ENCODE measurements at places on chromosomes 7 and 10. TPM values are rescaled to one million over a fixed set of nuclear protein-coding genes. Genes with fewer than 3 reads are reported as not detected.

The KNDC1 gene
- total RNA-seq = 3.2 TPM

GRCh38 chr10:113922787-113923570 is 68.5 kb downstream of the NHLRC2 start:
- H3K36me3 ChIP-seq = no peaks in the 10 kb centered on the region
- no peaks in the 10 kb centered on the region for H3K4me1 ChIP-seq
- no peak overlapping the region for H3K4me3 ChIP-seq
- DNase-seq = no peak
- no peaks in the 10 kb centered on the region for H3K27me3 ChIP-seq

GRCh38 chr7:45402480-45403218 is 171.5 kb upstream of the ADCY1 start:
- no peak overlapping the region for H3K27ac ChIP-seq
- no peaks in the 10 kb centered on the region for H3K4me1 ChIP-seq
- H3K4me3 ChIP-seq = no peak overlapping the region
- no peaks in the 10 kb centered on the region for H3K27me3 ChIP-seq
- DNase-seq = no peak

DNA sequence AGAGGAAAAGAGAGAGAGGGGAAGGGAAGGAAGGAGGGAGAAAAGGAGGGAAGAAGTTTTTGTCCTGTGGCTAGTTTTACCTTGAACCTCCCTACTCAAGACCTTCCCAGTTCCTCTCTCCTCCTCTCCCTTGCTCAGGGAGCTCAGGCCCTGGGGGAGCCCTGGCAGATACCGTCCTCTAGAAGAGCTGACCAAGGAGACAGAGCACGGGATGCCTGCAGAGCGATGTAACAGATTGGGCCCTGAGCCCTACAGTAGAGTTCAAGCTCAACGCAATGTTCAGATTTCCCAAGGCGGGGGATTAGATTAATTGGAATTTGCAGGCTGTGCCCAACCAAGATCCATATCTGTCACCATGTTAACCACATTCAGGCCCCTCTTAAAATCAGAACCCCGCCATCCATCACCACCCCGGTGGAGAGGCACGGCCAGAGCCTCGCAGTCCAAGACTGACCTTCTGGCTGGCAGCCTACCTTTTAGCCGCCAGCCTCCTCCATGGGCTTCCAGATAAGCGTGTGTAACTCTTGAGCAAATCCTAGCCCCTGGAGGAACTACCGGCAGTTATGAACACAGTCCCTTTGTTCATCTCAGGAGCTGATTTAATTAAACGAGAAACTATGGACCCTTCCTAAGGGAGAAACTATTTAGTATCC is 70.6 kb downstream of the KCNMA1 start:
- H3K27me3 ChIP-seq = no peaks in the 10 kb centered on the region
- H3K4me1 ChIP-seq = peaks cover 13% of the 10 kb centered on the region
- H3K27ac ChIP-seq = no peak overlapping the region
- no peaks in the 10 kb centered on the region for H3K36me3 ChIP-seq

The TBX20 gene
- 2.1 TPM for total RNA-seq

GRCh38 chr7:111594602-111595001 is 32.3 kb upstream of the IMMP2L start:
- no peaks in the 10 kb centered on the region for H3K27me3 ChIP-seq
- no peak overlapping the region for H3K27ac ChIP-seq
- H3K4me1 ChIP-seq = no peaks in the 10 kb centered on the region
- no peaks in the 10 kb centered on the region for H3K36me3 ChIP-seq

The GOT1 gene
- total RNA-seq = 58.5 TPM

- peaks cover 10% of the 10 kb centered on the region for H3K4me1 ChIP-seq
- no peaks in the 10 kb centered on the region for H3K36me3 ChIP-seq
- H3K27me3 ChIP-seq = no peaks in the 10 kb centered on the region
- no peak overlapping the region for H3K4me3 ChIP-seq
- DNase-seq = peak; percentile 84
Observed at GRCh38 chr10:11782793-11783557, 40.2 kb upstream of the PROSER2 start.

- H3K4me3 ChIP-seq = no peak overlapping the region
- peaks cover 14% of the 10 kb centered on the region for H3K4me1 ChIP-seq
- H3K36me3 ChIP-seq = no peaks in the 10 kb centered on the region
- no peak overlapping the region for H3K27ac ChIP-seq
Observed at GRCh38 chr7:108079276-108079647, 50.9 kb downstream of the LAMB4 start.
